CD14-positive monocyte (primary cell): ENCODE measurements at places on chromosomes 13 and 19.

DNA sequence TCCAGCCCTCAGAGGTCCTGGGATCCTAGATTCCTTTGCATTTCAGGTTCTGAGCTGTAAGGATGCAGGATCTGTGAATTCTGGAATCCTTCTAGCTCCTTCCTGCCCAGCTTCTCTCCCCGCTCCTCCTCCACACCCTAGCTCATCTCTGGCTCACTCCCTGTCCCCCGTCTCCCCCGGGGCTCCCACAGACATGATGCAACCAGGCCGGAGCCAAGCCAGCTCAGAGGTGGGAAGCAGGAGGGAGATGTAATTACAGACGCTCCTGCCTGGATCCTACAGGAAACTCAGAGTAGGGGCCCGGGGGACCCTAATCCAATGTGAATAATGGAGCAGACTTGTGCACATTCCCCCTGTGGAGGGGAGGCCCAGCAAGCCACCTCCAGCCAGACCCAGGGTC is 4.5 kb downstream of the GNG8 start:
- DNase-seq: no peak

DNA sequence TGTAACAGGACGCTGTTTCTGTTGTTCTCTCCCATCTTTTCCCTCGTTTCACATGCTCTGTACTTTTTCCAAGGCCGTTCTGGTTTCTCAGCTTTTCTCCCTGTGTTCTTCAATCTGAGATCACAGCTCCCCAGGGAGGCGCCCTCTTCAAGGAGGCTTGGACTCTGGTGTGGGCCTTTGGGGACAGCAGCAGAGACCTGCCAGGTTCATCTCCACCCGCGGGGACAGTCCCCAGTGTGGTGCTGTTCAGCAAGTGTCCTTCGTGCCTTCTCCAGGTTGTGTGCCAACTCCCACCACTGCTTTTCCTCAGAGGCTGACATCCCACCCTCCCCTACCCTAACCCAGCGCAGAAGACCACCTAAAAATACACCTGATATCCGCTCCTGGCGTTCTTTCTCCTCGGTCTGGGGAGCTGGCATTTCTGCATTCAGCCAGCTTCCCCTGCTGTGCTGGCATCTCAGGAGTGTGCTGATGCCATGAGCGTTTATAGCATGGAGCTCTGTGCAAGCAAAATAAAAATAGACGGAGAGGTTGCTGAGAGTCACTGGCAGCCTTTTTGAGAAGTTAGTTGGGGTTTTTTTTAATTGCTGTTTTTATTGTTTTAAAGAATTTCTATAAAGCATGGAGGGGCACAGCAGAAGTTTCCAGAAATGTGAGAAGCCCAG is 149.4 kb downstream of the STK24 start:
- no peak for DNase-seq

DNA sequence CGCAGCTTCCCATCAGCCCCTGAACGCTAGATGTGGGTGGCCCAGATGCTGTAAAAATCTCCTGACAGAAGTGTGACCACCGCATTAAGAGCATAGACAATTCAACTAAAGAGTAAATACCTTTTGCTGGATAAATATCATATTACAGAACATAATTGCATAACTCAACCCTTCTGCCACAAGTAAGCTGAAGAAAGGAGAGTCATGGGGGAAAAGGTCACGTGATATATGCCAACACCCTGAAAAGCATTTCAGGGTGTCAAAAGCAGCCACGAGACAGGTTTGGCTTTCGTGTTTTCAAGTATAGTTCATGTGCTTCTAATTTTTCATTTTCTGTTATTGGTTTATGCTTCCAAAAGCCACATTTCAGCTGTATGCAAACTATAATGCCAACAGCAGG is 71.3 kb downstream of the LHFPL6 start:
- DNase-seq: no peak

DNA sequence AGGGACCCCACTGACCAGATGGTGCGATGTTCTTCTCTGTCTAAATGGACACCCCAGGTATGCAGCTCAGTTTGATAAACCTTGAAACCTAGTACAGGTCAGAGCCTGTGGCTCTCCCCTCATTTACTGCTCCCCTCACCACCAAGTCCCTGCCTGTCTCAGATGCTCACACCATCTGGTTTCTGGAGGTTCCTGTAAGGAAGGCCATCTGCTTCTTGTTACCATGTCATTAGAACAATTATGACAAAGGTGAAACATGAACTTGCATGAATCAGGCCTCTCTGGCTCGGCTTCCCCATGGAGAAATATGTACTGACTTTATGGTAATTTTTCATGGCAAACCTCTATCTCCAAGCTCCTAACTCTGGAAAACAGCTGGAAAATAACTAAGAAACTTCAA is 965.7 kb downstream of the UQCRFS1 start:
- DNase-seq: no peak

- DNase-seq: no peak
Measured at GRCh38 chr19:17686592-17687024, 1.5 kb downstream of the UNC13A start.

GRCh38 chr13:89150362-89150761 is 1479.2 kb downstream of the SLITRK5 start:
- DNase-seq: no peak

- DNase-seq: no peak
Measured at GRCh38 chr19:40419780-40420179, 6.0 kb downstream of the SERTAD1 start.

DNA sequence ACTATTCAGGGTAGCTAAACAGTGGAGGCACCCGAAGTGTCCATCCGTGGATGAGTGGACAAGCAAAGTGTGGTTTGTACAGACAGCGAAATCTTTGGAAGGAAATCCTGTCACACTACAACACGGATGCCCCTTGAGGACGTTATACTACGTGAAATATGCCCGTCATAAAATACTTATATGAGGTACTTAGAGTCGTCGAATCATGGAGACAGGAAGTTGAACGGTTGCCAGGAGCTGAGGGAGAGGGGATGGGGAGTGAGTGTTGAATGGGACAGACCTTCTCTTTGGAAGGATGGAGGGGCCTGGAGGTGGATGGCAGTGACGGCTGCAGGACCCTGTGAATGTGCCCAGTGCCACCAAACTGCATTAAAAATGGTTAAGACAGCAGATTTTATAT is 11.6 kb downstream of the ATP4B start:
- no peak for DNase-seq

DNA sequence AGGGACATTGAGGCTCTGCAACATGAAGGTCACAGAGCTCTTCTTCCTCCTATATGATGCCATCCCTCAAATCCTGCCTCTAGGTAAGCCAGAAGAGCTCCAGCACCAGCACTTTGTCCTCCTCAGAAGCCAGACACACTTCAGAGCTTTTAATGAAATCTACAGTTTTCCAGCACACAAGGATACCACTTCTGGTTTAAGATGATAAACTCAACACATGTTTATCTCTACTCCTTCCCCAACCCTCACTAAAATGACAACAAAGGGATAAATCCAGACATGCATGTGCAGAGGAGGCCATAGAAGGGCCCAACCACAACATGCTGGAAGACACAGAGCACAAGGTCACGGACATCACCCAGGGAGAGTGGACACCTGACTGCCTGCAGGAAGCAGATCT is 195.3 kb downstream of the USP12 start:
- DNase-seq: no peak

- DNase-seq: no peak
Measured at GRCh38 chr13:112325142-112325808, 50.9 kb upstream of the SPACA7 start.

DNA sequence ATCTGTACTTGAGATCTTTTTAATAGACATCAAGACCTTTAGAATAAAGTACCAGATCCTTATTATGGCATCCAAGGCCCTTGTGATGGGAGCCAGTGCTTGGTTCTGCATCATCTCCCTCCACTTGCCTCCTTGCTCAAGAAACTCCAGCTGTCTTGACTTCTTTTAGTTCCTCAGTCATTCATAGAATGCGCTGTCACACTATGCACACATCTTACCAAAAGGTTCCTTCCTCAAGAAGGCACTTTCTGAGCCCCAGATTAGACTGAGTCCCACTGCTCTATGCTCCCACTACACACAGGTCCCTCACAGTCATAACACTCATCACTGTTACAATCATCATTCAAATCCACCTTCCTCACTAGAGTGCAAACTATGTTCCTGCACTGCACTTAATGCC is 57.8 kb upstream of the ITM2B start:
- no peak for DNase-seq

GRCh38 chr19:8261347-8261746 is 46.8 kb downstream of the CD320 start:
- no peak for DNase-seq

- DNase-seq: no peak
Measured at GRCh38 chr13:75196147-75196837, 285.7 kb downstream of the TBC1D4 start.

GRCh38 chr13:99067159-99067985 is 89.5 kb upstream of the DOCK9 start:
- DNase-seq: no peak

DNA sequence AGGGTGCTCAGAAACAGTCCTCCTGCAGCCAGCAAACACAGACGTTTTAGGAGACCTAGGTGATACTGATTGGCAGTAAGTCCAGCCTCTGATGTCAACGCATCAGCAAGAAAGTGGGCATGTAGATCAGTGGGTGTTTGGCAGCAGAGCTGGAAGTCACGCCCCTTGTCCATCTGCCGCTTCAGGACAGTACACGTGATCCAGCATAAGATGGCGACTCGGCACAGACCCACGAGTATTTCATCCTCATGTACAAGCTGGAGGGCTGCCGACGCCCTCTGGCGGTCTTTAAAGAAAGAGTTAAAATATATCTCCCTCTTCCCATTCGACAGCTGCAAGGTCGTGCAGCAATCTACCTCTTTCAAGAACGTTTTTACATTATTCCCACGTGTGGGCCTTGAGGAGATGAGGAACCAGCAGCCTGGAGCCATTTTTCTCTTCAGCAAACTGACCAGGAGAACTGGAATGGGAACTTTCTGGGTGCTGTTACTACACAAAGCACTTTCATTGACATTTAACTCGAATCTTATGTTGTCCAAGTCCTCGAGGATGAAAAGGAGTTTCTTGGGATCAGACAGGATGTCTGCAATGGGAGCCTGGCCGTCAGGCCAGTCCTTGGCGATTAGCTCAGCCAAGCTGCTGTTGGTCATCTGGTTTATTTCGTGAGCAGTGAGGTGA is 22.3 kb downstream of the NLRP11 start:
- DNase-seq: peak; percentile 36

GRCh38 chr13:104006625-104007075 is 940.4 kb upstream of the SLC10A2 start:
- no peak for DNase-seq

- no peak for DNase-seq
Measured at GRCh38 chr13:77807431-77808135, 110.1 kb downstream of the SLAIN1 start.

DNA sequence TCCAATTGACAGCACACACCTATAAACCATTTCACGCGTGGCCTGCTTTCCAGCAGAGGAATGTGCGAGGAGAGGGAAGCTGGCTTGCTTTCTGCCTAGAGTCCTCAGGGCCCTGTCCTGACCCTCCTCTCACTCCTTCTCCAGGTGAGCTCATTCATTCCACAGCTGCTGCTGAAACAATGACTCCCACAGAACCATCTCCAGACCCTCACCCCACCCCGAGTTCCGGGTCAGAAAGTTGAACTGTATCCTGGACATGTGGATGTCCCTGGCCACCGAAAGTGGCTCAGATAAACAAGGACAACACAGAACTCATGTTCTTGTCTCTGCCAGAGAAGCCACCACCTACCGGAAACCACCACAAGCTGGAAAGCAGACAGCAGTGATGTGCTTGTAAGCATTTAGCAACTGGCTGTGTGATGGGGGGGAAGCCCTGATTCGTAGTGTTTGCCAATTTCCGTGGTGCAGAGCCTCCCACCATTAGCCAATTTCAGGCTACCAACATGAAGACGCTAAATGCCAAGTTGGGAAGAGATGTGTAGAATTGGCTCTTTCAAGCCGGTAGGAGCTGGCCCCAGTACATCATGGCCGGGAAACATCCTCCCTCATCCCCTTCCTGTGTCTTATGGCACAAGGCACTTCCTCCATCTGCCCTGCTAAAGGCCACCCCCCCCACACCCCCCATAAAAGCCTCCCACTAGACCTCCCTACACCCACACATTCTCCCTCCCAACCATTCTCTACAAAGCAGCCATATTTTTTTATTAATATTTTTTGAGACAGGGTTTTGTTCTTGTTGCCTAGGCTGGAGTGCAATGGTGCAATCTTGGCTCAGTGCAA is 5.0 kb downstream of the SYCE2 start:
- DNase-seq: peak; percentile 50

- no peak for DNase-seq
Measured at GRCh38 chr13:19069684-19070397, 111.8 kb downstream of the TUBA3C start.

- peak; percentile 3 for DNase-seq
Measured at GRCh38 chr13:42807866-42808265, 26.5 kb downstream of the FAM216B start.

- no peak for DNase-seq
Measured at GRCh38 chr19:15425321-15425950, 6.6 kb upstream of the AKAP8L start.

- DNase-seq: no peak
Measured at GRCh38 chr13:23684647-23685046, 114.4 kb downstream of the TNFRSF19 start.

DNA sequence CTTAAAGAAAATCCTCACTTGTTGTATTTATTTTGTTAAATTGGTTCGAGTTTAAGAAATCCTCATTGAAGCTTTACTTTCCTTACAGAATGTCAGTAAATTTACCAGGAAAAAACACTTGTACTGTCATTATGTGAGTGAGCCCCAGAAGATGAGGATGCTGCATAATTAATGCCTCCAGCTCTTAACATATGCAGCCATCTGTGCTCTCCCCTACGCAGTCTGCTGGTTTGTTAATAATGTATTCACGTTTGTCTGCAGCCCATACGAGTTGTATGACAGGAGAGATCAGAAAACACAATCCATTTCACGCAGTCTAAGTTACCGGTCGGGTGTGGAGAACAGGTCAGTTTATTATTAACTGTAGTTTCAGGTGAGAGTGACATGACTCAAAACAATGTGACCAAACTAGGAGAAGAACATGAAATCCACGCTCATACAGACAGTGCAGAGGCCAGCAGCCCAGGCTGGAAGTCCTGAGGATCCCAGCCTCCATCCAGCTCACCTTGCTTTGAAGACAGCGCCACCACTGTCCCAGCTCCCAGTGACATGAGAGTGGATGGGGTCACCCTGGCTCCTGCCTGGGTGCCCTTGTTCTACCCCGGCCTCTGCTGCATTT is 19.8 kb upstream of the ATP11A start:
- no peak for DNase-seq
